ENCODE measurements at places on chromosomes 1 and 21. TPM values are rescaled to one million over a fixed set of nuclear protein-coding genes. Genes with fewer than 3 reads are reported as not detected.

The LCE1D gene
- total RNA-seq = not detected

The DYRK3 gene
- 23.1 TPM for total RNA-seq

The TRPM2 gene
- not detected for total RNA-seq

The OR2L13 gene
- not detected for total RNA-seq

The RASAL2 gene
- 11.7 TPM for total RNA-seq

The LCE6A gene
- total RNA-seq = not detected

The VWA5B1 gene
- total RNA-seq = not detected

The AIM2 gene
- 2.8 TPM for total RNA-seq

The HTR6 gene
- not detected for total RNA-seq

The TDRD5 gene
- not detected for total RNA-seq

The L1TD1 gene
- total RNA-seq = 0.18 TPM

The SLC44A3 gene
- 0.18 TPM for total RNA-seq

The PRR9 gene
- not detected for total RNA-seq

The NUF2 gene
- 25.7 TPM for total RNA-seq

The CMPK1 gene
- total RNA-seq = 100 TPM

The FCRL2 gene
- total RNA-seq = not detected

The MROH9 gene
- not detected for total RNA-seq

The AADACL4 gene
- not detected for total RNA-seq

The DDAH1 gene
- total RNA-seq = 53.7 TPM

The TMCC2 gene
- 1.1 TPM for total RNA-seq

The UQCRHL gene
- 2.8 TPM for total RNA-seq

The CBR3 gene
- total RNA-seq = 17.7 TPM

The SPRR3 gene
- total RNA-seq = not detected

The GBP5 gene
- total RNA-seq = not detected

The SNX7 gene
- 31.4 TPM for total RNA-seq

The AGMAT gene
- 4.3 TPM for total RNA-seq

The RSPO1 gene
- total RNA-seq = 0.18 TPM

The LCE2B gene
- not detected for total RNA-seq

The PADI1 gene
- 1.9 TPM for total RNA-seq

The SELL gene
- not detected for total RNA-seq

All from myometrial cell (primary cell).